ENCODE measurements at places on chromosomes 3 and 15.

DNA sequence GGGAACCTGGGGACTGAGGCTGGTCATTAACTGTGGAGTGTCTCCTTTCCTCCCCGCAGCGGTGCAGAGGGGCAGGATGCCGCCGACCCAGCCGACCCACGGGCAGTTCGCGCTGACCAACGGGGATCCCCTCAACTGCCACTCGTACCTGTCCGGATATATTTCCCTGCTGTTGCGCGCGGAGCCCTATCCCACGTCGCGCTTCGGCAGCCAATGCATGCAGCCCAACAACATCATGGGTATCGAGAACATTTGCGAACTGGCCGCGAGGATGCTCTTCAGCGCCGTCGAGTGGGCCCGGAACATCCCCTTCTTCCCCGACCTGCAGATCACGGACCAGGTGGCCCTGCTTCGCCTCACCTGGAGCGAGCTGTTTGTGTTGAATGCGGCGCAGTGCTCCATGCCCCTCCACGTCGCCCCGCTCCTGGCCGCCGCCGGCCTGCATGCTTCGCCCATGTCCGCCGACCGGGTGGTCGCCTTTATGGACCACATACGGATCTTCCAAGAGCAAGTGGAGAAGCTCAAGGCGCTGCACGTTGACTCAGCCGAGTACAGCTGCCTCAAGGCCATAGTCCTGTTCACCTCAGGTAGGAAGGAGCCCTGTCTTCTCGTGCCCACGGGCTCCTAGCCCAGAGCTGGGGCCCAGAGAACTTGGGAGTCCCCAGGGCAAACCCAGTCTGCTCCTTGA lies 3.7 kb downstream of the NR2F2 start:
- DNase-seq: no peak

DNA sequence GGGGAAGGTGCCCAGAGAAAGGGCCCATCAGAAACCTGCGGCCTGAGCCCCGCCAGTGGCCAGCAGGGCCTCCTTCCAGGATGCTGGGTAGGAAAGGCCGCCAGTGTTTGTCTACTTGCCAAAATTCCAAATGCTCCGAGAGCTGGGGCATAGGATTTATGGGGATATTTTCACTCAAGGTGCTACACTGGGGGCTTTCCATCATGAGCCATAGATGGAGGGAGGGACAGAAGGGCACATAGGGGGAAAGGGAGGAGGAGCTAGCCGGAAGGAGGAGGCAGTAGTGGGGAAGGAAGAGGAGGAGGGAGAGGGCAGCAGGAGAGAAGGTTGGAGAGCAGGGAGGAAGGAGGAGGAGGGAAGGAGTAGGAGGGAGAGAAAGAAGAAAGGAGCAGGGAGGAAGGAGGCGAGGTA lies 494.7 kb upstream of the PROK2 start:
- DNase-seq: no peak

DNA sequence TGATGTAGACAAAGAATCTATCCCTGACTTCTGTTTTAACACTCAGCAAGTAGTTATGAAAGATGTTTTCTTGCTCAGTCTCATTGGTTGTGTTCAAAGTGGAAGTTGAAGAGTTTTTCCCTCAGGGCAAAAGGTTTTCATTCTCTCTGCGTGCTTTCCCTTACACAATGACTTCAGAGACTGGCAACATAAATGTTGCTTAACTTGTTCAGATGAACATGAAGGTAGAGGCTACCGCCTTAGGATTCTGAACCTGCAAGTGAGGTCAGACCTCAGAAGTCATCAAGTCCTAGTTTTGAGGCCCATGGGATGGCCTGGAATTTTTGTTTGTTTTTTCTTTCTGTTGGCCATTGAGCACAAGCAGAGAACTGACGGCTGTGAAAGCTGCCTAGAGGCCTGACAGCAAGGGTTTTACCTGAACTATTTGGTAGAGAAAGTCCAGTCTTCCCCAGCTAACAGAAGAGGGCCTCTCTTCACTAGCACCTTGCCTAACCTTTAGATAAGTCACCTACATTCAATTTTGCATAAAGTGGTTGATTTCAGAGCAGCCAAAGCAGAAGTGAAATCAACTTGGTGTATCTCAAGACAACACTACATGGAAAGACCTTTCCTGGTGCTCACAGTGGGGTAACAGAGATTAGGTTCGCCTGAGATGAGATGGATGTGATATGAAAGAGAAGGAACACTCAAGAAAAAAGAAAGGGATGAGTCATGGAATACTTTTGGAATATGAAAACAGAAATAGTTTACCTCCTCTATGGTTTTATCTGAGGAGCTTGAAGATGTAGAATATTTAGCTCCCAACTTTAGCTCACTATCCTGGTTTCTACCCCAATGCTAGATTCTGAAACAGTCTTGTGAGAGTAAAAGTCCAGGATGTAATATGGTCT lies 53.6 kb upstream of the AP4E1 start:
- no peak for DNase-seq

- no peak for DNase-seq
Observed at GRCh38 chr3:110677506-110677905, 394.1 kb upstream of the NECTIN3 start.

DNA sequence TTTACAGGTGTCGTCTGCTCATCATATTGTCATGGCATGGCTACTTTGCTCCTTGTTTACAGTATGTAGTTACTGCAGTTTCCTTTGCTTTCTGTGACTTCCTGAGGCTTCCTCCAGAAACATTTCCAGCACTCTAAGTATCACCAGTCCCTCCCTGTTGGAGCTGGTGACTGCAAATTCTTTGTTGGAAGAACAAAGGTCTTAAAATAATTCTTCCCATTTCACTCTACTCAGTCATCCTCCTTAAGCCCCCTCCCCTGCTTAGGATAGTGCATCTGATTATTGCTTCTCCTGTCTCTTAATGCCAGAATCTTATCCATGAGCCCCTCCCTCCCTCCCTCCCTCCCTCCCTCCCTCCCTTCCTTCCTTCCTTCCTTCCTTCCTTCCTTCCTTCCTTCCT lies 72.0 kb downstream of the C3orf38 start:
- no peak for DNase-seq
